ENCODE measurements at places on chromosomes 12 and 14.

- DNase-seq, result no peak
Observed at GRCh38 chr12:96235484-96235826, 41.3 kb downstream of the ELK3 start.

DNA sequence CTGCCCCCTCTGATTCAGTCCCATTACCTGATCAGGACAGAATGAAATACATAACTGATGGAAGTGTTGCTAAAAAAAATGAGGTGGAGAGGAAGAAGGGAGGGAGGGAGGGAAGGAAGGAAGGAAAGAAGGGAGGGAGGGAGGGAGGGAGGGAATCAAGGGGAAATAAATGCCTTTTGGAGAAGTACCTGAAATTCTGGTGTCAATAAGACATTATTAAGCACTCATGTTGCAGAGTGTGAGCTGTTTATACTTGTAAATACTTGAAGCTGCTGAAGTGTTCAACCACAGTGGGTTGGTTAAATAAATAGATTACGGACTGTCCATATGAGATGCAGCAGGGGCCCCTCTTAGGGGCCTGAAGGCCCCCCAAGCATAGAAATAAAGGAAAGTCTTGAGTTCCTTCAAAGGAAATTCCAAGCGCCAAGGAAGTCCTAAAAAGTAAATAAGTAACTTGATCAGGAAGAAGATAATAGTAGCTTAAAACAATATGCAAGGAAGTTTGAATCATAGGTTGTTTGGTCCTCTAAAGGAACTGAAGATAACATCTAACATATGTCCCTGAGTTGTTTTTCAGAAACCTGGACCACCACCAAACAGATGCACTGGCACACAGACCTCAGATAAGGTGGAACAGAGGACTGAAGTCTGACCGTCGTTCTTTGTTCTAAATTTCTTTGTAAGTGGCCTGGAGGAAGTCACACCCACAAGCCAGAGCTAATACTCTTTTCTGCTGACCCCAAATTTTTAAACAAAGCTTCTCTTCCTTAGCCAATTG lies 110.8 kb downstream of the SEC23A start:
- DNase-seq, result no peak

GRCh38 chr12:89231686-89232085 lies 120.6 kb downstream of the DUSP6 start:
- no peak for DNase-seq

GRCh38 chr14:75661499-75661814 lies 411 bp downstream of the TTLL5 start:
- DNase-seq, result no peak

GRCh38 chr14:58808828-58809227 lies 171.1 kb downstream of the DACT1 start:
- DNase-seq, result no peak

DNA sequence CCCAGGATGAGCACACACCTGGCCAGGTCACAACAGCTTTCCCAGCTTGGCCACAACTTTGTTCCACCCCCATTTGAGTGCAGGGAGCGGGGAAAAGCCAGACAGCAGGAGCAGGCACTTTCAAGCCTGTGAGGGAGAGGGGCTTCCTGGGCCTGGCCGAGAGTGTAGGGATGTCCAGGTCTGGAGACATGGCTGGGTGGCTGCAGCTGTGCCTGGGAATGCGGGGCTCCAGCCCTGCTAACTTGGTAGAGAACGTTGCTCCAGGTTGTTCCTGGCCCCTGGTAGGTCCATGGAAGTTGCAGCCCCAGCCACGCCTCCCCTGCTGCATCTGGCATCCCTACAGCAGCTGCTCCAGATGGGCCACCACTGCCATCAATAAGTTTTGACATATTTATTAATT lies 738.5 kb downstream of the SLC6A15 start:
- DNase-seq, result no peak

GRCh38 chr12:66048835-66049537 lies 81.6 kb downstream of the LLPH start:
- DNase-seq, result no peak

DNA sequence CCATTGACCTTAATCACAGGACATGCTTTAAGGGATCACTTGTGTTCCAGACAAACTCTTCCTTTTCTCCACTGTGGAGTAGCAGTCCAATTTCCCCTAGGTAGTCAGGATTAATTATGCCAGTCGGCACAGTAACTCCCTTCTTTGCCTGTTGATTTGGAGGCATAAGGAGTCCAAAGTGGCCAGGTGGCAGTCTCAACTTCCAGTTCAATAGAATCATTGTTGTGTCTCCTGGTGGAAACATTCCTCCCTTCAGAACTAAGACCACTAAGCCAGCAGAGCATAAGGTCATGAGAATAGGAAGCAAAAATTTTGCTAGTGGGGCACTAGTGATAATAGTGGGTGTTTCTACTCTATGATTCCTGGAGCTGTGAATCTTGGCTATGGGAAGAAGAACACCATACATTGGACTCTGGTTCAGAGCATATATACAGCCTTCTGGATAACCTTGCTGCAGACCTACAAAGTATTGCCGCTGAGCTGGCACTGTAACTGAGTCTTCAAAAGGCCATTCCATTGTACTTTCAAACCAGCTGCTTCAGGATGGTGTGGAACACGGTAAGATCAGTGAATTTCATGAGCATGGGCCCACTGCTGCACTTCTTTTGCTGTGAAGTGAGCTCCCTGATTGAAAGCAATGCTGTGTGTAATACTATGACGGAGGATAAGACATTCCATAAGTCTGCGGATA lies 147.3 kb upstream of the MAX start:
- no peak for DNase-seq

GRCh38 chr14:56224229-56224628 lies 106.0 kb downstream of the PELI2 start:
- DNase-seq, result no peak

- no peak for DNase-seq
Observed at GRCh38 chr12:27101290-27101689, 18.9 kb upstream of the C12orf71 start.

- no peak for DNase-seq
Observed at GRCh38 chr12:130452546-130452945, 114.9 kb downstream of the PIWIL1 start.

DNA sequence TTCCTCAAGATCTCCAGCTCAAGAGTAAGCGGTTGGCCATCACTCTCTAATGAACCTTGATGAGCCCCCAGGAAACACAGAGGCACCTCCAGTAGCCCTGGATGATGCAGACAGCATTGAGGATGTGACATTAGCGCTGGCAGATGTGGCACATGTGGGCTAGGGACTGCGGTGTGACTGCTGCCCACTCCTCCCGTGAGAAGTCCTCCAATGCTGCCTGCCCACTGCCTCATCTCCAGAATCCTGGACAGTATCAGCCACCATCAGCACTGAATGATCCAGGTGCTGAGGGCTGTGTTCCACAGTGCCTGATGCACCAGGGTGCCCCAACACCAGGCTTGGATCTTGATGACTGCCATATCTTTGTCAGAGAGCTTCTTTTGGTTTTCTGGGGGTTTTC lies 412.6 kb downstream of the TMEM117 start:
- no peak for DNase-seq

DNA sequence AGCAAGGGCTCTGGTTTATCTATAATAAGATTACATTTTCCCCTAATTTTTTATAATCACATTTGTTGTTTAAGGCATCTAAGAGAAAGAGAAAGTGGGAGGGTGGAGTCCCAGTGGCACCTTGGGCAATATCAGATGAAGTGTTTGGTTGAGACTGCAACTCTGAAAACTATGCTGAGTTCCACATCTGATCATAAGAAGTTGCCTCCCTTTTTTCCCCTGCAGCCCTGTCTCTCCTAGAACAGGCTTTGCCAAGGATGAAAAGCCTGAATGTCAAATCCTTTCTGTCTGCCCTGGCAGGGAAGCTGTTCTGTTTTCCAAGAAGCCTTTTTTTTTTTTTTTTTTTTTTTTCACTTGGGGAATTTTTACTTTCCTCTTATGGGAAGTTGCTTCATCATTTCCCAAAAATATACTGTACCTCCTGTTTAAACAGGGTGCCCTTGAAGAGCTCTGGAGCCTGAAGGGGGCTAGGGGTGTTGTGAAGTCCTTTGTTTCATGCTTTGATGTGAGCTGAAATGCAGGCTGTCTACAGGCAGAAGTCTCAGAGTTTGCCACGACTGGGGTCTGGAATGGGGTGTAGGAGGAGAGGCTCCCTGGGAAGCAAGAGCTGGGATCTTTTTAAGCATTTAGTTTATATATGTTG lies 71.3 kb downstream of the SUSD6 start:
- no peak for DNase-seq

DNA sequence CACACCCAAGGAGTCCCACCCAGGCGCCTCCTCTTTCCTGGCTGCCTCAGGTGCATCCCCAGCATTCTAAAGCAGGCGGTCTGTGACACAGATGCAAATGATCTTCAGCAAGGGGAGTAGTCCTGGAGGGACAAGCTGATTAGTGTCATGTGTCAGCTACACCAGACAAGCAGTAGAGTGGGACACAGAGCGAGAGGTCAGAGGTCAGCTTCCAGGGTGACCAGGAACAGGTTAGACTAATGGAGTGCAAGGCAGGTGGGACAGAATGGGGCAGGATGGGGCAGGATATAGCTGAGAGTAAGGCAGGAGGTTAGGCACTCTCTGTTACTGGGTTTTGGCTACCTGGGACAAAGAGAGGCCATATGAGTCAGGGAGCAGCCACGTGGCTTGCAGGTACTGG lies 534.0 kb downstream of the FUT8 start:
- no peak for DNase-seq

GRCh38 chr12:93018610-93019009 lies 89.5 kb upstream of the EEA1 start:
- no peak for DNase-seq

DNA sequence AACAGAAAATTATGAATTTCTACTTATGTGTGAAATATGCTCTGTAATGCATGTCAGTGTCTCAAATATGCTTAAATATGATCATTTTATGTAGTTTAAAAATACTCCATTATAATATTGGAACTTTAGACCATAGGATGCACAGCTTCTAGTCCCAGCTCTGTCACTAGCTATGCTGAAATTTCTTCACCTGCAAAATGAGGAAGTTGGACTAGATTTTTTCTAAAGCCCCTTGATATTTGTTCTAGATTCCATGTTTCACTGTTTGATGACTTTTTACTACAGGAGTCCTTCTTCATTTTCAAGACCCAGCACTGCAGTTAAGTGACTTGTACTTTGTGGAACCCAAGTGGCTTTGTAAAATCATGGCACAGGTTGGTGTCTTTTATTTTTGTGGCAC lies 90.1 kb downstream of the LRRK2 start:
- no peak for DNase-seq

DNA sequence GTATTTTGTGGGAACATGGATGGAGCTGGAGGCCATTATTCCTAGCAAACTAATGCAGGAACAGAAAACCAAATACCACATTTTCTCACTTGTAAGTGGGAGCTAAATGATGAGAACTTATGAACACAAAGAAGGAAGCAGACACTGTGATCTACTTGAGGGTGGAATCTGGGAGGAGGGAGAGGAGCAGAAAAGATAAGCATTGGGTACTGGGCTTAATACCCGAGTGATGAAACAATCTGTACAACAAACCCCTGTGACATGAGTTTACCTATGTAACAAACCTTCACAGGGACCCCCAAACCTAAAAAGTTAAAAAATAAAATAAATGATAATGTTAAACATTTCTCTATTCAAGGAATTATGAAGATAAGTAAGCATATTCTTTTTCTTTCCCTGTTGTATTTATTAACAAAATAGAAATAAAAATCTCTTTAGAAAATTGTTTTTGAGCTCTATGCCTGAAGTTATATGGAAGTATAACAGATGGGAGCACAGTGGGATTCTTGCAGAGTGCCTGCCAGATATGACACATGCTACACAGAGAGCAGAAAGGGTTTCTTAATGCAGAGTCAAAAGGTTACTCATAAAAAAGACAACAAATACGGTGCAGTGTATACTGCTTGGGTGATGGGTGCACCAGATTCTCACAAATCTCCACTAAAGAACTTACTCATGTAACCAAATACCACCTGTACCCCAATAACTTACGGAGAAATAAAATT lies 52.0 kb upstream of the SYNE2 start:
- no peak for DNase-seq

DNA sequence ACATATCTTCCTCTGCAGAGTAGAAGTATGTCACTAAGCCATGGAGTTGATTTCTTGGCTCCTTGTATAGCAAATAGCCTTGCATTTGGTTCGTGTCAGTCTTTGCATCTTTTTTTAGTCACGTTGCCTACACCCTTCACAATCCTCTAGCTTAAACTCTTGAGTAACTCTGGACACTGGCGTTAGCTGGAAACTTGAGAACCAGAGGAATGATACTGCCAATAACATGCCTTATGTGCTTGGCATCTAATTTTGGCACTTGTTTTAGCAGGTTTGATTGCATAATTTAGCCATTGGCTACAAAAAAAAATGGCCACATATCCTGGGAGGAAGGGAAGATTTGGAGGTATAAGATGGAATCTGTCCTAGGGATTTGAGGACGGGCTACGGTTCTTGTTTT lies 136.2 kb downstream of the ETV6 start:
- no peak for DNase-seq

DNA sequence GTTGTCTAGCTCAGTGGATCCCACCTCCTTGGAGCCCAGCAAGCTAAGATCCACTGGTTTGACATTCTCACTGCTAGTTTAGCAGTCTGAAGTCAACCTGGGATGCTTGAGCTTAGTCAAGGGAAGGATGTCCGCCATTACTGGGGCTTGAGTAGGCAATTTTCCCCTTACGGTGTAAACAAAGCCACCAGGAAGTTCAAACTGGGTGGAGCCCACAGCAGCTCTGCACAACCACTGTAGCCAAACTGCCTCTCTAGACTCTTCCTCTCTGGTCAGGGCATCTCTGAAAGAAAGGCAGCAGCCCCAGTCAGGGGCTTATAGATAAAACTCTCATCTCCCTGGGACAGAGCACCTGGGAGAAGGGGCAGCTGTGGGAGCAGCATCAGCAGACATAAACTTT lies 16.7 kb upstream of the TAS2R43 start:
- DNase-seq, result no peak

DNA sequence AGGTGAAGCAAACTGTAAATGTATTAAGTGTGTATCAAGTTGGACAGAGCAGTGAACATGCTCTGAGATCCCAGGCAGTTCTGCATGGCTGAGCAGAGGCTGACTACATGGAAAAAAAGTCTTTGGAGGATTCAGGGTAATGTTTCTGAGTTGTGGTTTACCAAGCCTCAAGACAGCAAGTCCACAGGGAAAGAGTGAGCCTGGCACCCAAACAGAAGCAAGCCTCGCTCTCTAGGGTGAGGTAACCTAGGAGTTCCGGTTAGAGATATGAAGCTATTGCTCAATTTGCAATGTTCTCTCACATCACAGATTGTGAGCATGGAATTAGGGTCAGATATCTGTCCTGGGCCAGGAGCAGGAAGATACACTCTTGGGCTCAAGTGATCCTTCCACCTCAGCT lies 158.6 kb downstream of the MON2 start:
- no peak for DNase-seq

Data from activated CD8-positive, alpha-beta memory T cell treated with anti-CD3 and anti-CD28 coated beads for 4 hours (primary cell).